ENCODE measurements at places on chromosomes 7 and 10. TPM values are rescaled to one million over a fixed set of nuclear protein-coding genes. Genes with fewer than 3 reads are reported as not detected.

The PYROXD2 gene
- total RNA-seq: 24.7 TPM

The HOXA3 gene
- 5.6 TPM for total RNA-seq

The OR2A7 gene
- 3.2 TPM for total RNA-seq

The PRRT4 gene
- 0.81 TPM for total RNA-seq

The VGF gene
- total RNA-seq: 2.0 TPM

The OTUD1 gene
- 8.5 TPM for total RNA-seq

The GRM3 gene
- total RNA-seq: 3.9 TPM

The FRMD4A gene
- 19.6 TPM for total RNA-seq

The RPEL1 gene
- total RNA-seq: not detected

The ASZ1 gene
- total RNA-seq: not detected

The LIPN gene
- not detected for total RNA-seq

The AZGP1 gene
- total RNA-seq: 0.50 TPM

The UPK3BL2 gene
- total RNA-seq: 1.6 TPM

The SLC16A12 gene
- total RNA-seq: 0.26 TPM

The ZPBP gene
- total RNA-seq: 0.72 TPM

The PKD2L1 gene
- total RNA-seq: not detected

The HMX2 gene
- total RNA-seq: not detected

The PIK3AP1 gene
- 6.2 TPM for total RNA-seq

The ACHE gene
- total RNA-seq: 8.5 TPM

The ELOVL3 gene
- total RNA-seq: 1.0 TPM

The PPP1R3C gene
- total RNA-seq: 29.6 TPM

The PLXNA4 gene
- total RNA-seq: 8.3 TPM

The NPSR1 gene
- not detected for total RNA-seq

The TMEM196 gene
- total RNA-seq: 1.1 TPM

The CWF19L1 gene
- 15.7 TPM for total RNA-seq

The CEP41 gene
- total RNA-seq: 20.9 TPM

The PSMG3 gene
- 21.6 TPM for total RNA-seq

The SLC18A3 gene
- total RNA-seq: not detected

The SLC26A3 gene
- total RNA-seq: not detected

The PON3 gene
- total RNA-seq: 2.8 TPM

The ANKRD1 gene
- 0.15 TPM for total RNA-seq

The GPRIN2 gene
- 0.44 TPM for total RNA-seq

The BLNK gene
- 4.9 TPM for total RNA-seq

The SLK gene
- 34.6 TPM for total RNA-seq

The VWA2 gene
- not detected for total RNA-seq

The GIMAP5 gene
- total RNA-seq: 7.9 TPM

The CALCR gene
- total RNA-seq: 0.52 TPM

The FAM24B gene
- 4.1 TPM for total RNA-seq

The TRPV5 gene
- total RNA-seq: not detected

The HABP2 gene
- not detected for total RNA-seq

The MXI1 gene
- 43.5 TPM for total RNA-seq

The FAM180A gene
- total RNA-seq: 12.0 TPM

The CDHR1 gene
- total RNA-seq: 0.83 TPM

The UCN3 gene
- total RNA-seq: not detected

The ARHGAP12 gene
- 27.3 TPM for total RNA-seq

The ATRNL1 gene
- 94.2 TPM for total RNA-seq

All from adrenal gland (tissue), 19 donors.